Endothelial cell (in vitro differentiated cells): ENCODE measurements at places on chromosomes 2 and 18.
A peak's percentile ranks its signal among the peaks of the same experiment; 100 is the strongest.

DNA sequence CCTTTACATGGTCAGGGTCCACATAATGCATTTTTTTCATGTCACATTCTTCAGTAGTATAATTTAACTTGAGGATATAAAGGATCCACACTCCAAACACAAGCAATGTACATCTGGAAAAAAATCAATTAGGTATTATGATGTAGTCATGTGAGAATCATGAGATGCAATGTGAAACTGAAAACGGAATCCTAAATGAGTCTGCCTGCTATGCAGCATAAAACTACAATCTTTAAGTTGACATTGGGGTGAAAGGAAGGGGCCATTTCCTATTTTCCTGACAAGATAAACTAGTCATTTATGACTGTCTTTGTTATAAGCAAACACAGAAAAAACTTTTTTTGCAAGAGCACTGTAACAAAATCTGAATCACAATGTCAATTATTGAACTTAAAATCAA, 27.6 kb downstream of the ST3GAL5 start:
- no peak for DNase-seq

DNA sequence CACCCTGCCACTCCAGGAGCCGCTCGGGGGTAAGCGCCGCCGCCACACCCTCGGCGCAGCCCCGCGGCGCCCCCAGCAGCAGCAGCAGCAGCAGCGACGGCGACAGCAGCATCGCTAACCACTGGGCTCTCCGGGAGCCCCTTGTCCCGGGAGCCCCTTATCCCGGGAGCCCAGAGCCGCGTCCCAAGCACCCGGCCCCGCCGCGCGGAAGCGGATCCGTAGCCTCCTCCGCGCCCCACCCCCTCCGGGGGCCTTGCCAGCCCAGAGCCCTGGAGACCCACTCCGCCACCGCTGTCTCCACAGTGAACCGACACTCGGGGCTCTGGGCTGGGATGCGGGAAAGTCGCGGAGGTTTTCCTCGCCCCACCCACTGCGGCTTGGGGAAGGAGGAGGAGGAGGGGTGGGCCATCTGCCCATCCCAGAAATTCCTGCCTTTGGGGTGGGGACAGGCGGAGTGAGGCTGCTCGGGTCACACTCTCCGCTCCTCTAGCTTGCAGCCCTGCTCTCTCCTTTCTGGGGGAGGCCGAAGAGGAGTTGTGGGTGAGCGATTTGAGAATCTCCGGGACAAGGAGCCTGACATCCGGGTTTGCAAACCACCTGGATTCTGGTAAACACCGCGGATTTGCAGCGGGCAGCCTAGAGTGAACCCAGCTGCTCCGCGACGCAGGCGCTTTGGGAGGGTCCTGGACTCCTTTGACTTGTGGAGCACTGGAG, at the start of gene PLA2R1:
TSS of gene PLA2R1 (minus strand) at position 324 of the 714 bp plus-strand sequence. CDS start at position 112, 212 bp downstream.
- DNase-seq, result peak; percentile 38

DNA sequence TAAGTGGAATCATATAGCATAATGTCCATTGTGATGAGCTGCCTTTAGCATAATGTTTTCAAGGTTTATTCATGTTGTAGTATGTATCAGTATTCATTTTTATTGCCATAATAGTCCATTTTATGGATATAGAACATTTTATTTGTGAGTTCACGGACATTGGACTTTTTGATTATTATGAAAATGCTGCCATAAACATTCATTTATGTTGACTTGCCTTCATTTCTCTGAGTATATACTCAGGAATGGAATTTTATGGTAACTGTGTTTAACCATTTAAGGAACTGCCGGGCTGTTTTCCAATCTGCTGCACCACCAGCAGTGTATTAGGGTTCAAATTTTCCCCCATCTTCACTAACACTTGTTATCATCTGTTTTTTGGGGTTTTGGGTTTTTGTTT, 12.2 kb downstream of the CREB1 start:
- no peak for DNase-seq

- DNase-seq, result peak; percentile 34
Measured at GRCh38 chr18:12460874-12461273, 53.1 kb downstream of the PRELID3A start.

GRCh38 chr2:157307021-157307420, 18.6 kb downstream of the ERMN start:
- DNase-seq, result no peak

DNA sequence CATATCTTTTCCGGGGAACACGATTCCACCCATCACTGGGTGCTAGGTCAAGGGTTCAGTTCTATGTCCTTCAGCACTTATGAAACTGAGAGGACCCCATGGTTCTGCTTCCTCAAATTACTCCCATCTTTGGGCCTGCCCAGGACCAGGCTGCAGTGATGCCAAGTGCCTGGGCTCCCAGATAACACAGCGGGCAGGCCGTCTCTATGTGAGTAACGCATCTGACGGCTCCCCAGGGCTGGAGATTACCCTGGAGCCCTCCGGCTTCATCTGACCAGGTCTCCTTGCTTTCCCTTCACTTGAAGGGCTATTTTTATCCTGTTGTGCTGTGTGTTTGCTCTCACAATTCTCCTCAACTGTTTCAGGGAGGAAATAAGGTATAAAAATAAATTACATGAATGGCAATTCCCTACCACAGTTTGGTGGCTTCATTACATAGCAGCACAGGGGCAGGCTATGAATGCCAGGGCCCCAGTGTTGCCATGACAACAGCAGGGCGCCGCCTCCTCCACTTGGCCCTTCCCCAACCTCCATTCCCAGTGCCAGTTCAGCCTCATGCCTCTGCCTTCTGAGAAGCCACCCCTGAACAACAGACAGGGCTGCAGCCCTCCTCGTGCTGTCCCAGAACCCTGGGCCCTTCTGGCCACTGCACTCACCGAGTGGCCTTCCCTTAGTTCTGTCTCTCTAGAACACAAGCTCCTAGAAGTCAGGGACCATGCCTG, 25.4 kb upstream of the TMEM131 start:
- DNase-seq, result no peak

GRCh38 chr18:63025251-63026090, 294.1 kb downstream of the BCL2 start:
- peak; percentile 55 for DNase-seq

GRCh38 chr2:236662231-236663185, 92.9 kb downstream of the ACKR3 start:
- DNase-seq, result no peak

DNA sequence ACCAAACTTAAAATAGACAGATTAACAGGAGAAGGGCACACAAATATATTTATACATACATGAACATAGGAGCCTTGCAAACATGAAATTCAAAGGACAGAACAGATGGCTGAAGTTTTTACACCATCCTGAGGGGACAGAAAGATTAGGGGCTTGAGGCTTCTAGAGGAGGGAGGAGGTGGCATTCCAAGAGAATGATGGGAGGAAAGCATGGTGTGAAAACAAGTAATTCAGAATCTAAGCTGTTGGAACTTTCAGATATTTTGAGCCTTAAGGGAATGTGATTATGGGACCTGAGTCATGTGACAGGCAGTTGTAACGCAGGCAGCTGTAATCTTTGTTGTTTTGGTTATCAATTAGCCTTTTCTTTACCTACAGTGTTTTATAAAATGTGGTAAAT, 225.2 kb upstream of the SPOPL start:
- no peak for DNase-seq
